ENCODE measurements at places on chromosomes 6 and 20.

DNA sequence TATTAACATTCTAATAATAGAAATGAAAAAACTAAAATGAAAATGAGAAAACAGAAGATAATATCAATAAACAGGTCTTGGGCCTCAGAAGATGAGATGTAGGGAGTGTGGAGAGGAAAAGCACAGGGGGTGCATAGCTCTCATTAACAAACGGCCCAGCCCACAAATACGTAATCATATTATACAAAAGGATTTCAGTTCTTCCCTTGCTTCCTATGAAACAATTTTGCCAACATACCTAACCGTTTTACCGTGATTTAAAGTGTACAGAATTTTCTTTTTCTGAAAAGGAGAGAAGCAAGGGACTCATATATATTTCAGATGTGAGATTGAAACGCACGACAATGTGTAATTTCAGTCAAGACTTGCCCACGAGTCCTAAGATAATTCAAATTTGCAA lies 136.0 kb downstream of the HFE start:
- DNase-seq, result no peak

DNA sequence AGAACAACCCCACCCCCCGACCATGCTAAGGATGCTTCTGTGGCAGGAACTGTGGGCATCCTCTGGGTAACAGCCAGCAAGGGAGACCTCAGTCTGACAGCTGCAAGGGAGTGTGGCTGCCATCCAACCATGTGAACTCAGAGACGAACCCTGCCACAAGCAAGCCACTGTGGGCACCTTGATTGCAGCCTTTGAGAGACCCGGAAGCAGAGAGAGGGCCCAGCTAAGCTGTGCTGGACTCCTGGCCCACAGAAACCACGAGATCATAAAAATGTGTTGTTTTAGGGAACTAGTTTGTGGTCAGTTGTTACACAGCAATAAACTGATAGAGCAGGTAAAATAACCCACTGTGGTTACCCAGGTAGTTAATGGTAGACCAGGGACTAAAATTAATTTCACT lies 414.6 kb downstream of the CDH26 start:
- no peak for DNase-seq

DNA sequence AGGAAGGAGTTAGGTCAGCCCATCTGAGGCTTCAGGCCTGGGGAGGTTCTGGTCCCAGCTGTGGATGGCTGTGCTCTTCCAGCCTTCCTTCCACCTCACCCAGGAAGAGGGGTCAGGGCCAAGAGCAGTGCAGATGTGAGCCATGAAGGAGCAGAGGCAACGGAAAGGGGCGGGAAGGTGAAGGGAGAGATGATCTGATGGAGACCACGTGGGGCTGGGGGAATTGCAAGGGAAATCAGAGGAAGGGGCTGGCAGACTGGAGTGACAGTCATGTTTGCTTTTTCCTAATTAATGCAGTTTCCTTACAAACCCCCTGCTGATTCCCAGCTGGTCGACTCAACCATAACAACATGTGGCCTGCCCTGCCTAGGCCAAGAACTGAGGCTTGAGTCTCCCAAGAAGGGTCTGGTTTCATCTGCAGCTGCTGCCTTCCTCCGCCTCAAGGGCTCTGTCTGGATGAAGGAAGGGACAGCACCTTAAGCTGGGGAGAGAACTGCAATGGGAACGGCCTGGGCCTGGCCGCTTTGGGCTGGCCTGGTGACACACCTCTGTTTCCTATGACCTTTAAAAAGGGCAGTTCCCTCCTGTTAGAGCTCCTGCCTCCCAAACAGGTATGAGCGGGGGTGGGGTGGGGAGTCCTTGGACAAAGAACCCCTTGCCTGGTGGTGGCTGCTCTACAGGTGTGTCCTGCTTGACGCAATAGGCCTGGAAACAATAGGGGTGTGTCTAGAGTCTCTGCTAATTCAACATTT lies 7.8 kb upstream of the MRPS18A start:
- no peak for DNase-seq

- no peak for DNase-seq
Measured at GRCh38 chr6:20657274-20657800, 123.1 kb downstream of the CDKAL1 start.

DNA sequence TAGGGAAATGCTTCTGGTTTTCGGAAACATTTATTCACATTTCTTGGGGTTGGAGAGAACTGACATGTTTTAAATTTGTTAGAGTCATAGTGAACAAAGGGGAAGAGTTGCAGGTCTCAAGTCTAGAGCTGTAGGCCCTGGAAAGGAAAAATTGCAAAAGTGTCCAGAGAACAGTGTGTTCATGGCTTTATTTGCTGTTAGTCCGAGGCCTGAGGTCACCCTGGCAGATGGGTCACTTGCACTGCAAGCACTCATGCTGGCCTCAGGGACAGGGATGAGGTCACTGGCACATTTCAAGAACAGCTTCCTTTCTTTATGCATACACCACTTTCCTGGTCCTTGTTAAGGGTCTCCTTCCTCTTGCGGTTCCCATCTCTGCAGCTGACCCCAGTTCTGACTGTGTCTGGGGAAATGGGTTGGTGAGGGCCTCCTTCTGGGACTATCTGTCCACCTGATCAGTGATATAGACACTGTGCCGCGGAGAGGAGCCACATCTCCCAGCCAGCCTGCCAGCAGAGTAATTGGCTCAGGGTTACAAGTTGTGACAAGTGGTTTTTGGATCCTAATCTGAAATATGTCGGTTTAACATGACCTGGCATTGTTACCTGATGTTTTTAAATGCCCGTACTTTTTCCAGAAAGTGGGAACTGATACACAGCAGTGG lies 194.0 kb downstream of the EYA4 start:
- no peak for DNase-seq

DNA sequence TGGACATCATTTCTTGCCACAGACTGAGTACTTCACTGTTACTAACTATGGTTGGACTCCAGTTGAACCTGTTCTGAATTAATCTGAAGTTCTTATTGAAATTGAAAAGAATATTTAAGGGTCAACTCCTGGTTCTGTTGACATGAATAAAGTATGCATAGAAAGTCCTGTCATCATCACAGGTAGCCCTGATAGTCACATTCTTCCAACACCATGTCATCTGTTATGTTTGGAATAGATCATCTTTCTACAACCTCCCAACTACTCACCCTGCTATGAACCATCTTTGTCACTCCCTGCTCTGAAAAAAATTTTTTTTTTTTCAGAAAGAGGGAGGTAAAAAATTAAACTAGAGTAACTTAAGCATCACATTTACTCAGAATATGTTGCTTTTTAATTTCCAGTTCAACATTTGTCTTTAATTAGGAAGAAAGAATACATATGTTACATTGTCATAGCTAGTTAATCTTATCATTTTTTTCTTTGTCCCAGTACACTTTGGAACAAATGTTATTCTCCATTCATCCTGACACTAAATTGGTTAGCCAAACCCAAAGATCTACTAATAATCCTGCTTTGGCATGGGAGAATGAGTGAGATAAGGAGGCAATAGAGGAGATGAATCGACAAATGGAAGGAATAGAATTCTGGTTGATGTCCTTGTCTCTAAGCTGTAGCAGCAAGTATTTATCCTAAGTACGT lies 775.1 kb upstream of the NRSN1 start:
- no peak for DNase-seq

DNA sequence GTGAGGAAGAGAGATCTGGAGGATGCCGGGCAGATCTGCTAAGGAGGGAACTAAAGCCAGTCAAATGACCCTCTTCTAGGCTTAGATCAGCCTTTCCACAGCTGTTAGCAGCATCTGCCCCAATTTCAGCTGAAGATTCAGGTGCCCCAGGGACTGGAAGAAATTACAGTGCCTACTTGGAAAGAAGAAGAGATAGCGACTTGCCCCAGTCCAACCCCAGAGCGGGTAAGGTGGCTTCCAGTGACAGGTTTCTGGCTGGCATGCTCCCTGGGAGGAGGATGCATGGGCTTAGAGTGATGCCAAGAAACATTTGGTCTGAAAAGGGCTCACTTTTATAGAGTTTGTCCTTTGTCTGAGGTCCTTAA lies 620 bp downstream of the TJAP1 start:
- no peak for DNase-seq

GRCh38 chr6:73325656-73326055 lies 28.4 kb downstream of the DPPA5 start:
- no peak for DNase-seq

- DNase-seq, result no peak
Measured at GRCh38 chr6:80454197-80454596, 347.7 kb downstream of the BCKDHB start.

Measured in urinary bladder (tissue), 4 donors.